Occipital lobe (tissue), 3 donors: ENCODE measurements at places on chromosomes 6 and 20. TPM values are rescaled to one million over a fixed set of nuclear protein-coding genes. Genes with fewer than 3 reads are reported as not detected.

- DNase-seq = no peak
These were observed 54.2 kb downstream of the BCAS4 start for GRCh38 chr20:50848846-50849673.

WFDC12 gene
- not detected for total RNA-seq

GRCh38 chr6:75368864-75369402 is 84.3 kb upstream of the TMEM30A start:
- no peak for DNase-seq

- DNase-seq = no peak
These were observed 18.9 kb upstream of the MAS1 start for GRCh38 chr6:159871906-159872305.

GRCh38 chr6:137056121-137056880 is 11.5 kb upstream of the IL20RA start:
- DNase-seq = no peak

OOEP gene
- total RNA-seq = not detected

- no peak for DNase-seq
These were observed 74.7 kb upstream of the TNFAIP3 start for GRCh38 chr6:137792160-137793033.

- DNase-seq = no peak
These were observed 178.3 kb downstream of the SYNDIG1 start for GRCh38 chr20:24647713-24648112.

ENPP3 gene
- total RNA-seq = 0.47 TPM

- no peak for DNase-seq
These were observed 49.7 kb upstream of the ARMH2 start for GRCh38 chr6:24848461-24848860.

DNA sequence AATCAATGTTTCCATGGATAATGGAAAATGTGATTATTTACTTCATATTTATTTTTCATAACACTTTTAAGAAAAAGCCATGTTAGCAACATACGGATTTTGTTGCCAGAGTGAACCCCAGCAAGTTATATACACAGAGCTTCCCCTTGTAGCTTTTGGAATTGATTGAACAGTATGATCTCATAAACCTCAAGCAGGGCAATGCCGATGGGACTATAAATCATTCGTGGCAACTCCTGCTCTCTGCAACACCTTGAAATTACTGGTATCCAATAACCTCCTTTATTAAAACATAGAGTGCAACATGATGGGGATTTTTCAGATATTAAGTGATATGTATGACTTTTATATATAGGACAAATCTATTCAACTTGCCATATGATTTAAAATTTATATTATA is 428.5 kb downstream of the KHDRBS2 start:
- no peak for DNase-seq

- DNase-seq = no peak
These were observed 622.2 kb upstream of the MANEA start for GRCh38 chr6:94955156-94955555.

DNA sequence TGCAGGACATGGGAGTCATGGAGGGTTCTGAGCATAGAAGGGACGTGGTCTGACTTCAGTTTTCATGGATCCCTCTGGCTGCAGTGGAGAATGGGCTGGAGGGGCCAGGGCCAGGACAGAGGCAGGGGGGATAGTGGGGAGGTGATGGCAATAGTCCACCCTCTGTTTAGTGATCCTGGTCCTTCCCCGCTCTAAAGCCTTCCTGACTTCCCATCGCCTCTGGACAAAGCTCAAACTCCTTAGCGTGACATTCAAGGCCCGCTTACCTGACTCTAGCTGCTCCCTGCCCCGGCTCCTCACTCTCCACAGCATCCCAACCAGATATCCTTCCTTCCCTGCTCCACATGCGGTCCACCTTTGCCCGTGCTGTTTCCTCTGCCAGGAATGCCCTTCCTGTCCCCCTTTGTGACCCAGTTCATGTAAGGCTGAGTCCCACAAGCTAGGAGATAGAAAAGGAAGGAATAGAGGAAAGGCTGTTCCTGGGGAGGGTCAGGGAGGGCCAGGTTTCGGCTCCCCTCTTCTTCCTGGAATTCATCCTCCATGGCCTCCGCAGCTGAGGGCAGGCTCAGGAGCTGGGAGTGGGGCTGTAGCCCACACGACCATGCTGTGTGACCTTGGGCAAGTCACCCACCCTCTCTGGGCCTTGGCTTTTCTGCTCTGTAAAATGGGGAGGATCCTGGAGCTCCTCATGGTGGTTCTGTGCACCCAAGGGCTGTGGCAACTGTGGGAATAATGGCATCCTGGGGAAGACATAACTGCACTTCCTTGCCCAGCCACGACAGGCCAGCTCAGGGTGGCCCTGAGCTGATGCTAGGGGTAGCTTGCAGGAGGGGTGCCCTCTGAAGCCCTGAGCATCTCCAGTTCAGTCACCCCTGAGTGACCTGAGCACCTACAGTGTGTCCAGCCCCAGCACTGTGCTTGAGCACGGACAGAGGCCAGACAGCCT is 116.1 kb downstream of the CEBPB start:
- DNase-seq = no peak

DNA sequence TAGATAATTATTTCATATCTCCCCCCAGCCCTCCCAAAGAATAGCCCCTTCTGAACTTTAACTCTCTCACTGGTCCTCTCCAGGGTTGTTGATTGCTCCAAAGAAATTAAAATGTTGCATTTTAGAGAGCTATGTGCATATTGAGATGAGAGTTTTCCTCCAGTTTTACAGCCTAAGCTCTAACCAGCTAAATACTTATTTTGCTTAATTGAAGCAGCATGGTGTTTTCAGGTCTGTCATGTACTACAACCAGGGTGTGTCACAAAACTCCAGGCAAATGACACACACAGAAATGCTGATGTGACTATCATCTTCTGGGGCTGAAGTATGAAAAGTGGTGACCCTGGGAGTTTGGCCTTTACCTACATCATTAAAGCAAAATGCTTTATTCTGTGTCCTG is 196.8 kb upstream of the STXBP5 start:
- no peak for DNase-seq

GRCh38 chr20:64068386-64069208 is 5.6 kb downstream of the TCEA2 start:
- DNase-seq = no peak

SPO11 gene
- total RNA-seq = not detected

DNA sequence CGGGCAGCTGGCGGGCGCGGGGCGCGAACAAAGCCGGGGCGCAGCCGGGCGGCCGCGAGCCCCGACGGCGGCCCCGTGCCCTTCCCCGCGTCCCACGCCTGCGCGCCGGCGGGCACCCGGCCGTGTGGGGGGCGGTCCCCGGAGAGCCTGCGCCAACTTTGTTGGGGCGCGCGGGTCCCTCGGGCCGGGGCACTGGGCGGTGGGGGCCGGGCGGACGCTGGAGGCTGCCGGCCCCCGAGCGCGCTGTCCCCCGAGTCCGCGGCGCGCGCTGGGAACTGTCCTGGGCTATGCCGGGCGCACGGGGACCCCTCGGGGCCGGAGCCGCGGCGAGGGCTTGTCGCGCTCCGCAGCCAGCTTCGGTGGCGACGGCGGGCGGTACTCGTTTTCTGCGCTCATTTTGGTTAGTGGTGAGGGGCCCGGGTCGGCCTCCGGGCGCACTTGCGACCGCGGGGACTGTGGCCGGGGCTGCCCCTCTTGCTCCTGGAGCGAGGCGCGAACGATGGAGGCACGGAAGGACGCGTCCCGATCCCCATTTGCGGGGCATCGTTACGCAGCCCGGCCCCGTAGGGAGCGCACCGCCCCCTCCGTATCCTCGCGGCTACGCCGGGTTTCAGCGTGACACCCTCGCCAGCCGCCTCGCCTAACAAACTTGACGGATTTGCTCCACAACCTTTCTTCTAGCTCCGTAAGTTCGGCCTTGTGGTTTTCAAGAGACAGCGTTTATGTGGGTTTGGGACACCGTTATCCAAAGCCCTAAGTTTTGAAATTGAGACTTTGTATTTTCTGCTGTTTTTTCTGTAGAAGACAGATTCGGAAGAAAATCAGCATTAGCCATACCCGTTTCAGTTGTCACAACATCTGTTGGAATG is 622 bp downstream of the SS18L1 start:
- DNase-seq = no peak

- no peak for DNase-seq
These were observed 53.9 kb upstream of the LAMP5 start for GRCh38 chr20:9460518-9460917.

NKX2-4 gene
- not detected for total RNA-seq

CRISP3 gene
- 0.16 TPM for total RNA-seq

OR2J3 gene
- total RNA-seq = not detected

DNA sequence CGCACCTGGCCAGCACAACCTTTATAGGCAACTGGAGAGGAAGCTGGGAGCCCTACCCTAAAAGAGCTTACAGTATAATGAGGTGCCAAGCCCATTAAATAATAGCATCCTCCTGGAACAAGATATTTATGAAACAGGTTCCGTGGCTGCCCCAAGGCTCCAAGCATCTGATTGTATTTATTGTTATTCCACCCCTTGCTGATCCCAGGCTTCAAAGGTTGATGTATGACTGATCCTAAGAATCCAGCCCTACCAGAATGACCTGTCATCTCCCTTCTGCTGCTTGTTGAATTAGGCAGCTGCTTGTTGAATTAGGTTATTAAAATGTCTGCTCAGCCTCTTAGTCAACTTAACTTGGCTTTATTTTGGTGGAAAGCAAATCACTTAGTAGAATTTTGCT is 35.2 kb upstream of the SASH1 start:
- no peak for DNase-seq

OR12D2 gene
- total RNA-seq = not detected

SAMD5 gene
- 17.6 TPM for total RNA-seq

F13A1 gene
- 8.4 TPM for total RNA-seq

GRCh38 chr20:58021481-58021880 is 207.0 kb downstream of the ANKRD60 start:
- DNase-seq = no peak

GRCh38 chr20:4502756-4503155 is 219.0 kb upstream of the PRND start:
- DNase-seq = no peak

DNA sequence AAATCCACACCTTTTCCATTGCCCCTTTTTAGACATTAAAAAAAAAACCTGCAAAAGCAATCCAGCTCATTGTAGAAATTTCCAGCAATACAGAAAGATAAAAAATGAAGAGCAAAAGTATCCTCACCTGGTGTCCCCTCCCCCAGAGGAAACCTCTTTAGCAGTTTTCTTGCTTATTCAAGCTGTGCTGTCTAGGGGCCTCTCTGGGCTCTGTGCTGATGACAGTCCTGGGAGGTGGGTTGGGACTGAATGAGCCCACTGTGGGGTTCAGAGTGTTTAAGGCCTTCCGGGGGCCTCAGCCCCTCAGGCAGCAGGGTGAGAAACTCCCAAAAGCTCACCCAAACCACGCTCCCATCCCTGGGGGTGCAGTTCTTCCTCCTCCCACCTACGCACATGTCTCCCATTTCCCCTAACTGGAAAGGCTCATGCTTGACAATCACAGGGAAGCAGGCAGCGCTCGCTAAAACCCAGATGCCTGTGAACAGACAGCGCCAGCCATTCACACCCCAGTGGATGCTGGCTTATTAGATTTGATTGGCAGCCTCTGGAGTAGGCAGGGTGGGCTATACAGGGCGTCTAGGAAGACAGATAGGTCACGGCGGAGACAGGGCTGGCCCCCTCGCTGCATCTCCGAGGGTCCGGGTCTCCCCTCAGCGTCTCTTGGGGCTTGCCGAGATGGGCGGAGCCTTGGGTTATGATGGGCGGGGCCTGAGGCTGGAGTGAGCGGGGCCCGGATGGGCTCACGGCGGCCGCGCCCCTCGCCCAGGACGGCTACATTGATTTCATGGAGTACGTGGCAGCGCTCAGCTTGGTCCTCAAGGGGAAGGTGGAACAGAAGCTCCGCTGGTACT is 4.6 kb downstream of the GUCA1A start:
- DNase-seq = no peak

- DNase-seq = no peak
These were observed 45.4 kb downstream of the BPIFB1 start for GRCh38 chr20:33328157-33329137.

DNA sequence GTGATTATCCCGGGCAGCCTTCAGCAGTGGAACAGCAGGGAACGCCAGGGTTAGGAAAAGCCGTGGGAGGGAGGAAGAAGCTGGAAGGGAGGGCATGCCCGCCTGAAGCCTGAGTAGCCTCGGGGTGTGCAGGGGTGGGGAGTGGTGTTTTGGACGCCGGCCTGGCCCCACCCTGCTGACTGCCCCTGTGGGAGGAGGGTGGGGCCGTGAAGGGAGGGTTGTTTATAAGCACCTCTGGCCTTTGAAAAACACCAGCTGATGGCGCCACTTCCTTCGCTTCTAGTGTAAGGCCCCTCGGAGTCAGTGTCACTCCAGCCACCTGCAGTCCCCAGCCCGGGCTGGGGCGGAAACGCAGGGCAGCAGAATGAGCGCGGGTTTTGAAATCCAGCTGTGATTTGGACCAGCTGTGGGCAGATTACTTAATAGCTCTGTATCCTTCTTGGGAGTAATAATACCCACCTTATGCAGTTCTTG is 52.8 kb upstream of the BMP6 start:
- no peak for DNase-seq

EDN1 gene
- total RNA-seq = 5.9 TPM

GRCh38 chr6:37210313-37210968 is 40.5 kb downstream of the PIM1 start:
- DNase-seq = peak; percentile 63

DNA sequence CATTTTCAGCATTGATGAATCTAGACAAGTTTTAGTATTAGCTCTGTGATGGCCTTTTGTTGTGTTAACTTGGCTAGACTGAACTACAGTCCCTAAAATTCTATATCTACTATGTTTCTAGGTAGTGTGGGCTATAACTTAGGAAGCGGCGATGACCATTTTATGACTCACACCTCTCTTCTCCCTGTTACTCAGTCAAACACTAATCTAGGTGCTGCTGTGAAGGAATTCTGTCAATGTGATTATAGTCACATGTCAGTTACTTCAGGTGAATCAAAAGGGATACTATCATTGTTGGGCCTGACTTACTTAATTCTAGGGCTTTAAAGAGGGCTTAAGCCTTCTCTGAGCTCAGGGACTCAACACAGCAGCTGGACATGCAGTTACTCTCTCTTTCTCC is 691.5 kb upstream of the MAP3K7 start:
- no peak for DNase-seq

DNA sequence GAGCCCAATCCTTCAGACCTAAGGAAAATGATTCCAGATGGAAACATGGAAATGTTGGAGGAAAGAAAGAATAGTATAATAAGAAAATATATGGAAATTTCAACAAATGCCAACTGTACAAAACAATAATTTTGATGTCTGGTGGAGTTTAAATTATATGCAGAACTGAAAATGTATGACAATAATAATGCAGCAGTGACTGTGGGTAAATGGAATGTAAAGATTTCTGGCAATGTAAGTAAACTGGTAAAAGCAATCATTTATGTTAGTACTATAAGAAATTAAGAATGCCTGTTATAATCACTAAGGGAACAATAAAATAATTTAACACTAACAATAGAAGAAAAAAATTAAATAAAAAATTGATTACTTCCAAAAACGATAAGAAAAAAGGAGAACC is 89.0 kb downstream of the EDN1 start:
- DNase-seq = no peak

DNA sequence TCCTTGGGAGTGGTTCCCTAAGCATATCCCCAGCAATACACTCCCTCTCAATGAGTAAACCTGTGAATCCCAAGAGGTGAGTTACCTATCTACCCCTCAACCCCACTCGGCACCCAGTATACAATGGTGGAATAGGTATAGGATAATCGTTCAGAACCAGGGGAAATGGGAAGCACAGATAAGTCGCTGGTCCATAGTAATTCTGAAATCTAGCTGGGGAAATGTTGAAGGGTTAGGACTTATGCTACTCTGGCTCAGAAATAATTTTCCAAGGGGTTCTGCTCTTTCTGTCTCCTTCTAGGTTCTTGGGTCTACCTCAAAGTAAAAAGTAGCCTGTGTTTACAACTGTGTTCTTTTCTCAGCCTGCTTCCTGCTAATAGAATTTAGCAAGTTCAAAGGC is 62.3 kb upstream of the NNAT start:
- no peak for DNase-seq

BMP7 gene
- total RNA-seq = 8.7 TPM

TMC2 gene
- 1.7 TPM for total RNA-seq

FOXS1 gene
- total RNA-seq = 0.78 TPM
